Renal cortex interstitium (tissue), 15 donors: ENCODE measurements at places on chromosomes 11 and 22. TPM values are rescaled to one million over a fixed set of nuclear protein-coding genes. Genes with fewer than 3 reads are reported as not detected.

TRIM49 gene
- not detected for polyA plus RNA-seq

EMID1 gene
- polyA plus RNA-seq: 88.8 TPM

FGF3 gene
- not detected for polyA plus RNA-seq

GRCh38 chr11:24594401-24594800 lies 97.5 kb downstream of the LUZP2 start:
- DNase-seq: no peak

DNA sequence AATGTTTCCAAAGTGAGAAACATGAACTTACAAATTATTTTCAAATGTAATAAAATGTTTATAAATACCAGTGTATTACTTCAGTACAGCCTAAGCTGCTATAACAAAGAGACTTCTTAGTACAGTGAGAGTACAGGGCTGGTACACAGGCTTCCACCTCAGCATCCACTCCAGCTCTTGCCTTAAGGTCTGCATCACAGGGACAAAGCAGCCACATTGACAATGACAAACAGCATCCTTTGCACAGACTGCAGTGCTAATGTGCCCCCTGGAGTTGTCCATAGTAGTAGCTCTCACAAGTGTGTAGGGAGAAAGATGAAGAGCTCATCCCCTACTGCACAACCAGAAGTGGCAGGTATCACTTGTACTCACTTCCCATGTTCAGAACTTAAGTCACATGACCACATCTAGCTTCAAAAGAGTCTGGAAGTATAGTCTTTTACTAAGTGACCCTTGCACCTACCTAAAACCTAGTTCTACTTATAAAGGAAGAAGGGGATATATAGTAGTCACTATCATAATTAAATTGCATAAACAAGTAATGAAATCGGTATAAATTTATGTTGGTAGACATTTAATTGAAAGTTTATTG lies 10.7 kb upstream of the LIPT2 start:
- no peak for DNase-seq

DNA sequence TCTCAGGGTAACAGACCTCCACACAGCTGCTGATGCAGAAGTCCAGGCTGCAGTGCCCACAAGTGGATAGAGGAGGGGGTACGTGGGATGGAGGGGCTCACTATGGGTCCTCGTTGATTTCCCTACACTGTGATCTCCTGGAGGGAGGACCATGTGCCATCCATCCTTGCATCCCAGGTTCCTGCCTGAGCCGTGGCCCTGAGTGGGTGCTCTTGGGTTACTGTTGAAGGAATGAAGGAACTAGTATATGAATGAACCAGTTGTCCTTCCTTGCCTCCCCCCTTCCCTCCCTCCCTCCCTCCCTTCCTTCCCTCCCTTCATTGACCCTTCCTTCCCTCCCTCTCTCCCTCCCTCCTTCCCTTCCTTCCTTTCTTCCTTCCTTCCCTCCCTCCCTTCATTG lies 15.4 kb downstream of the APOBEC3B start:
- DNase-seq: no peak

GRCh38 chr11:115008799-115009198 lies 330.5 kb downstream of the NXPE2 start:
- DNase-seq: no peak

DNA sequence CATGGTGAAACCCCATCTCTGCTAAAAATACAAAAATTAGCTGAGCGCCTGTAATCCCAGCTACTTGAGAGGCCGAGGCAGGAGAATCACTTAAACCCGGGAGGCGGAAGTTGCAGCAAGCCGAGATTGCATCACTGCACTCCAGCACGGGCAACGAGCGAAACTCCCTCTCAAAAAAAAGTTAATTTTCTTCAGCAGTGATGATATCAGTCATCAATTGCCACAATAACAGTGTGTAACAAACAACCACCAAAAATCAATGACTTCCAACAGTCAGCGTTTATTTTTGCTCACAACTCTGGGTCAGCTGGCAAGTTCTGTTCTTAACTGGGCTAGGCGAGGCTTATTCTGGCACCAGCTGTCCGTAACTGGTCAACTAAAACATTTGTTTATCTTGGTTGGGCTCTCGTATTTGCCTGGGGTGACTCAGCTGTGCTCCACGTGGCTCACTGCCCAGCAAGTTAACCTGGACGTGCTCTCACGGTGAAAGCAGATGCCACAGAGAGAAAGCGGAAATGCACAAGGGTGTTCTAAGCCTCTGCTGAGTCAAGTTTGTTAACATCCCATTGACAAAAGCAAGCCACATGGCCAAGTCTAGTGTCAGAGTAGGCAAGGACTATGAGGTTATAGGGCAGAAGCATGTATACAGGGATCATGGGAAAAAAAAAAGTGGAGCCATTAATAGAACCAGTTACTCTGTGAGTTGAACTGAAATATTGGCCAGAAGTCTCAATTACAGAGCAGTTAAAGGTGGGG lies 52.1 kb downstream of the LHFPL7 start:
- peak; percentile 52 for DNase-seq
